ENCODE measurements at places on chromosomes 11 and 22. TPM values are rescaled to one million over a fixed set of nuclear protein-coding genes. Genes with fewer than 3 reads are reported as not detected.

The TRPM5 gene
- polyA plus RNA-seq: 0.46 TPM

The RAG1 gene
- polyA plus RNA-seq: 1.4 TPM

The ACRV1 gene
- 175 TPM for polyA plus RNA-seq

The TMEM45B gene
- polyA plus RNA-seq: 0.54 TPM

The RTN4RL2 gene
- polyA plus RNA-seq: 3.2 TPM

All from testis (tissue), 5 donors.